Retinal pigment epithelial cell (primary cell): ENCODE measurements at places on chromosomes 2 and 18.

- DNase-seq = no peak
Measured at GRCh38 chr2:133377021-133377481, 191.2 kb downstream of the NCKAP5 start.

DNA sequence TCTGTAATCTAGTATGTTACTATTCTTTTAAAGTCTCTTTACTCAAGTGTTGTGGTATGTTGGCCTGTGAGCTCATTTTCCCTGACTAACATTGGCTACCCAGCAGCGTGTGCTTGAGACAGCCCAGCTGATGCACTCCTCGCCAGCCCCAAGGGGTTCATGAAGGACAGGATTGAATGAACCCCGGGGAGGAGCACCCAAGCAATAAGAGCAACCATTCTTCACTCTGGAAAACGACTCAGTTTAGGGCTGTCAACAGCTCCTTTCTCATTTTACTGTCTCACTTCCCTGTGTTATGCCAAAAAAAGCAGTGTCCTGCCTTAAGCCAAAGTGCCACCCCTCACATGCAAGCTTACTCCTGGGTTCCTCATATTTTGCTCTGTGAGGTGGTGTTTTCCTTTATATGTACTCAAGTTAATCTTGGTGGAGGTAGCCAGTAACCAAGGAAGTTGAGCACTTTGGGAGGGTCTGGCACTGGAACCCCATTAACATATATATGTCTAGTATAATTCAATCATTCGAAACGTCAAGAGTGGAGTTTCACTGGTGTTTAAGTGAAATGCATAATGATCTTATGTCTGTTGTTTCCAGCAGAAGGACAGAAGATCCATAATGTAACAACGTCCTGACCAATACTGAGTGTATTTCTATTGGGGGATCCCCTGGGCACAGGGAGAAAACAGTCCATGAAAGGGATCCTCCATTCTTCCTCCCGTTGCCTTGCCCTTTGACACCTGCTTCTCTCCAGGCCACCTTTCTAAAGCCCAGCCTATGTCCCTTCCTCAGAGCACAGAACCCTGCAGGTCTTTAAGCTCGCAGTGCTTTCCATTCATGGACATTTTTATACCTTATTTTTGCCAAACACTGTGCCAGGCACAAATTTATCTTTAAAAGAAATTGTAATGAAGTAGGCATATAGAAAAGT is 43.2 kb downstream of the ATIC start:
- DNase-seq = no peak

- no peak for DNase-seq
Measured at GRCh38 chr2:168371273-168372019, 84.6 kb upstream of the CERS6 start.

- DNase-seq = peak; percentile 0
Measured at GRCh38 chr2:79512442-79513401, at the start of gene CTNNA2. CTNNA2 (plus strand) TSS chr2:79513051.

DNA sequence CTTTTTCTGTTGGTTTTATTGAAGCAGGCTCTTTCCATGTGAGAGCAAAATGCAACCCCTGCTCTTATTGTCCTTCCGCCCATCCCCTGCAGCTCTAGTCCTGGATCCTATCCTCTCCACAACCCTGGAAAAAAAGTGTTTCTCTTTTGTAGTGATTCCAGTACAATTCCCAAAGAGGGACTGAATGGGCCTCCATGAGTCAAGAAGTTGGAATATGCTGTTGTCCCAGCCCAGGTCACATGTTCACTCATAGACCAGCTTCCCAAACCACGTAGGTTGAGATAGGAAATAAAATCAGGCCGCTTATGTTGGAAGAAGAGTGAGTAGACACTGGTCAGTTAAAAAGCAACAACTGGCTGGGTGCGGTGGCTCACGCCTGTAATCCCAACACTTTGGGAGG is 39.4 kb downstream of the CPO start:
- no peak for DNase-seq

GRCh38 chr18:58590839-58591238 is 38.1 kb downstream of the ALPK2 start:
- DNase-seq = no peak
